Activated CD4-positive, alpha-beta memory T cell treated with anti-CD3 and anti-CD28 coated beads, Interleukin-2, amount 10 ng/mL, durations not matched to agents 7 days and 5 days (primary cell): ENCODE measurements at places on chromosomes 4 and X.

- DNase-seq = no peak
Observed at GRCh38 chr4:98481167-98481566, 177.2 kb downstream of the TSPAN5 start.

GRCh38 chr4:120158046-120158445 is 91.4 kb upstream of the MAD2L1 start:
- DNase-seq = no peak

DNA sequence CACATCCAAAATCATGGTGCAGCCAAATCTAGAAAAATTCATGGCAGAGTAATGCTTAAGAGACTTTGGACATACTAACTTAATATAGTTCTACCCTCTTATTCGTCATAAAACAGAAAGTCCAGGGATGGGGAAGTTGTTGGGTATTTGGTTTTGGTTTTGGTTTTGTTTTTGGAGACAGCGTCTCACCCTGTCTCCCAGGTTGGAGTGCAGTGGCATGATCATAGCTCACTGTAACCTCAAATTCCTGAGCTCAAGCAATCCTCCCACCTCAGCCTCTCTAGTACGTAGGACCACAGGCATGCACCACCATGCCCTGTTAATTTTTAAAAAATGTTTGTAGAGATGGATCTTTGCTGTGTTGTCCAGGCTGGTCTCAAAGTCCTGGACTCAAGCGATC is 271.8 kb upstream of the TENM3 start:
- no peak for DNase-seq

DNA sequence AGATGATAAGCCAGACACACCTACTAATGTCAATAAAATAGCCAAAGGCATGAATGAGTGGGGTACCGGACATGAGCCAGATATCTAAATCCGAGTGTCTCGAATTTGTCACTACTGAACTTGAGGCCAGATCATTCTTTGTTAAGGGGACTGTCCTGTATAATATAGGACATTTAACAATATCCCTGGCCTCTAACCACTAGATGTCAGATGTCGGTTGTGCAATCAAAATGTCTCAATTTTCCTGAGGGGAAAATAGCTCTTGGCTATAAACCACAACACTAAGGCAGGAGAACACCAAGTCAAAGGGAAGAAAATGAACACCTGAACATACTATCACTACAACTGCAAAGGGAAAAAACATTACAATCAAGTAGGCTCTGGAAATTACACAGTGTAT is 154.5 kb downstream of the GPM6A start:
- no peak for DNase-seq

DNA sequence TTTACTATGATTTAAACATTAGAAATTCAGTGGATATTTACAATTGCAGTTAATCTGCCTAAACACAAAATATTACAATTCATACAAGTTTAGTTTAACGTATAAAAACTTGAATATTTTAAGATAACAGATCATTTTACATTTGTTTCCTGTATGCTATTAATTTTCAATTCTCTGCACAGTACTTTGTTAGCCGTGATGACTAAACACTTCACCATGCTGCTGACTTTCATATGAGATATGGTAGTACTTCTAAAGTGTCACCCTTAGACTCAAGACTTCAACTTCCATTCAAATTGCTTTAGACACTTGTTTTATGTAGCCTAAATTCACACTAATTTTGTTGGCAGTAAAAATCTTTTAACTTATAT is 1646.4 kb upstream of the ADGRL3 start:
- DNase-seq = no peak

- DNase-seq = no peak
Observed at GRCh38 chr4:158571736-158572135, 50.1 kb downstream of the RXFP1 start.

GRCh38 chr4:1031956-1032795 is 20.8 kb downstream of the FGFRL1 start:
- DNase-seq = no peak

- DNase-seq = no peak
Observed at GRCh38 chrX:150767045-150767395, 73.8 kb downstream of the MTMR1 start.

DNA sequence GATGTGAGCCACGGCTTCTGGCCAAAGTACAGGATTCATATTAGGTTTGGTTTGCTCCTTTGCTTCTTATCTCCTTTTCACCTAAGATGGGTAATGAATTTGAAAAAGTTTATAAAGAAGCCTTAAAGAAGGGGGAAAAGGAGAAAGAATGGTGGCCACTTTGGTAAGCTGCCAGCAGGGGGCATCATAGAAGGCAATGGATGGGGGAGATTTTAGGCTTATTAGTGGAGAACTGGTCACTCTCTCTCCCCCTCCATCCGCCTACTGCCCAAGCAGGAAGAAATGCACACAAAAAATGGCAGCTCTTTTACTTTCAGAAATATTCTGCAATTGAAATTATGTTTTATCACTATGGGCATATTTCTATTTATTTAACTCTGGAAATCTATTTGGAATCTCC is 32.0 kb downstream of the SPARCL1 start:
- DNase-seq = no peak

GRCh38 chr4:8207314-8207713 is 8.2 kb downstream of the SH3TC1 start:
- DNase-seq = no peak

- no peak for DNase-seq
Observed at GRCh38 chrX:153557618-153558355, 40.3 kb downstream of the ATP2B3 start.

GRCh38 chr4:6375620-6376295 is 96.7 kb downstream of the PPP2R2C start:
- DNase-seq = no peak

DNA sequence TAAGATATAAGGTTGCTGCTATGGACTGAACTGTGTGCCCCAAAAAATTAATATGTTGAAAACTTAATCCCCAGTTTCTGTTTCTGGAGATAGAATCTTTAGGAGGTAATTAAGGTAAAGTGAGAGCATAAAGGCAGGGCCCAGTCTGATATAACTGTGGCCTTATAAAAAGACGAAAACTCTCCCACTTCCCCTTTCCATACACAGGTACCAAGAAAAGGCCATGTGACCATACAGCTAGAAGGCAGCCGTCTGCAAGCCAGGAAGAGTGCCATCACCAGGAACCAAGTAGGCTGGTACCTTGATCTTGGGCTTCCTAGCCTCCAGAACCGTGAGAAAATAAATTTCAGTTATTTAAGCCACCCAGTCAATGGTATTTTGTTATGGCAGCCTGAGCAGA is 550.3 kb downstream of the SMARCA1 start:
- no peak for DNase-seq

GRCh38 chr4:172149329-172149728 is 336.1 kb downstream of the GALNTL6 start:
- DNase-seq = no peak

- DNase-seq = no peak
Observed at GRCh38 chrX:95919605-95920004, 765.0 kb upstream of the DIAPH2 start.

GRCh38 chr4:82517043-82517442 is 44.7 kb downstream of the TMEM150C start:
- DNase-seq = no peak

GRCh38 chrX:15344106-15344505 is 8.8 kb upstream of the PIGA start:
- DNase-seq = no peak

DNA sequence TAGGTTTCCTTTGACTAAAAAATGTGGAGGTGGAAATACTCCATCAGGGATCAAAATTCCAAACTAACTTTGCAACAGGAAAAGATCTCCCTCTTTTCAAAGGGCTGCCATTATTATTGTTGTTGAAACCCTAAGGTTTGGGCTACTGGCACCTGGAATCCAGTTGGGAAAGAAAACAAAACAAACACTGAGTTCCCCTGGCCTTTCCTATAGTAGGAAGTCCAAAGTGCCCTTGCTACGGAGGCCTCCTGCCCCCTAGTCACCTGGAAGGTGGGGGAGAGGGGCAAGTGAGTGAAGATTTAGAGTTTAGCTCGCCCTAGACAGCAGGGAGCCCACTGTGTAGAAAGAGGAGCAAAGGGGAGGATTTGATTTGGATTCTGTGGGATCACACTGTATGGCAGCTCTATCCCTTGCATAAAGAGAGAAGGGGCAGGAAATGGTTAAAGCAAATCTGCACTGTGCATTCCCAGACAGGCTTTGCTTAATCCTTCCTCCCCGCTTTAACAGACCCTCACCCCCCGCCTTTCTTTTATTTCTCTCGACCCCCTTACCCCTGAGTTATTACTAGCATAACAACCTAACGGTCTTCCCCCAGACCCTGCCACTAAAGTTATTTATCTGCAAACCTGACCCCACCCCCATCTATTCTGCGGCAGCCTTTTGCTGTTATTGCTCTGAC is 627 bp upstream of the FAT4 start:
- DNase-seq = no peak

GRCh38 chrX:40273356-40274050 is 175.7 kb upstream of the BCOR start:
- no peak for DNase-seq

- no peak for DNase-seq
Observed at GRCh38 chrX:39513836-39514235, 583.9 kb downstream of the BCOR start.

- peak; percentile 39 for DNase-seq
Observed at GRCh38 chrX:76428243-76429130, 977 bp downstream of the MAGEE1 start.

DNA sequence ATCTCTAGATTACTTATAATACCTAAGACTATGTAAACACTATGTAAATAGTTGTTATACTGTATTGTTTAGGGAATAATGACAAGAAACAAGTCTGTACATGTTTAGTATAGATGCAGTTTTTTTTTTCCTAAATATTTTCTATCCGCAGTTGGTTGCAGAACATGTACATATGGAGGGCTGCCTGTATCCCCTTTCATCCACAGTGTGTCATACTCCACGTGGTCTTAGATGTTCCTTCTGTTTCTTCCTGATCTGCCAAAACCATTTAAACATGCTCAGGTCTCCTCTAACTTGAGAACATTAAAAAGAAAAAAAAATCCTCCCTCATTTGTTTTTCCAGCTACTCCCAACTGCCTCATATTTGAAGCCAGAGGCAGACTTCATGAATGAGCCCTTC is 14.0 kb downstream of the OCIAD1 start:
- no peak for DNase-seq

DNA sequence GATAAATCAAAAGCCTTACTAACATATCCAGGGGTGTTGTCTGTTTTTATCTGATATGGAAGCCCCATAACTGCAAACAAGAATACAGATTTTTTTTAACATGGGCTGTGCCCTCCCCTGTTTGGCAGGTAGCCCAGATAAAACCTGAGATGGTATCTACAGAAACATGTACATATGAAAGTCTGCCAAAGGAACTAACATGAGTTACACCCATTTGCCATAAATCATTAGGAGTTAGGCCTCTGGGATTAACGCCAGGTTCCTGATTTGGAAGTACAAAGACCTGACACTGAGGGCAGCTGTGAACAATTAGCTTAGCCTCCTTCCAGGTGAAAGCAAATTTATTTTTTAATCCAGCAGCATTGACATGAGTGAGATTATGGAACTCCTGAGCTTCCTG is 264.3 kb downstream of the TECRL start:
- no peak for DNase-seq

DNA sequence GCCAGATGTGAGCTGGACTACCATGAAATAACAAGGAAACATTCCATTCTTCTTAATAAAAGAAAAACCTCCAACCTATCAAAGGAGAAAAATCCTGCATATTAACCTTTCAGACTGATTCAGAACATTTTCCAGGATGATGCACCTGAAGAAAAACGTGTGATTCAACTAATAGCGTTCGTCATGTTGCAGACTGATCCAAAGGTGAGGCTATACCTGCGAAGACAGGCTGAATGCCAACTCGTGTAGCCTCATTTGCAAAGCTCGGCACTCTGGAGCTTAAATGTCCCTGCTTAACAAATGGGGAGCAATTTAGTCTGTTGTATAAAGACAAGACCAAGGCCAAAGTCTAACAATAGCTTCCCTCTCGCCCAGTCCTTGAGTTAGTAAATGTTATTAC is 172.0 kb upstream of the NOCT start:
- no peak for DNase-seq

DNA sequence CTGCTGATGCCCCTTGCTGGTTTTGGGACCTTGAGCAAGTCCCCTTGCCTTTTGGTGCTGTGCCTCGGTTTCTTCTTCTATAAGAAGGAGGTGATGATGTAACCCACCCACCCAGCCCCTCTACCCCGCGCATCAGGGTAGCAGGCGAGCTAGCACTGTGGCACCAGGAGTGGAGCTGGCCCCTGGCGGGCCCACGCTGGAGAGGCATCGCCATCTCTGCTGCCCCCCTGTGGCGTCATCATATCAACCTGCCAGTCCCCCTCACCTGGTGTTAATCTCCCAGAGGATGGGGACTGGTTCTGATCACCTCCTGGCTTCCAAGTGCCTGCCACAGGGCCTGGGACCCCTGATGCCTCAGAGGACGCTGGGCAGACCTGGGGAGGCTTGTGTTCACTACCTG is 6.3 kb upstream of the SORCS2 start:
- no peak for DNase-seq

- no peak for DNase-seq
Observed at GRCh38 chr4:139514382-139515059, 41.5 kb downstream of the SETD7 start.

- no peak for DNase-seq
Observed at GRCh38 chrX:71509289-71509688, 23.6 kb upstream of the OGT start.

DNA sequence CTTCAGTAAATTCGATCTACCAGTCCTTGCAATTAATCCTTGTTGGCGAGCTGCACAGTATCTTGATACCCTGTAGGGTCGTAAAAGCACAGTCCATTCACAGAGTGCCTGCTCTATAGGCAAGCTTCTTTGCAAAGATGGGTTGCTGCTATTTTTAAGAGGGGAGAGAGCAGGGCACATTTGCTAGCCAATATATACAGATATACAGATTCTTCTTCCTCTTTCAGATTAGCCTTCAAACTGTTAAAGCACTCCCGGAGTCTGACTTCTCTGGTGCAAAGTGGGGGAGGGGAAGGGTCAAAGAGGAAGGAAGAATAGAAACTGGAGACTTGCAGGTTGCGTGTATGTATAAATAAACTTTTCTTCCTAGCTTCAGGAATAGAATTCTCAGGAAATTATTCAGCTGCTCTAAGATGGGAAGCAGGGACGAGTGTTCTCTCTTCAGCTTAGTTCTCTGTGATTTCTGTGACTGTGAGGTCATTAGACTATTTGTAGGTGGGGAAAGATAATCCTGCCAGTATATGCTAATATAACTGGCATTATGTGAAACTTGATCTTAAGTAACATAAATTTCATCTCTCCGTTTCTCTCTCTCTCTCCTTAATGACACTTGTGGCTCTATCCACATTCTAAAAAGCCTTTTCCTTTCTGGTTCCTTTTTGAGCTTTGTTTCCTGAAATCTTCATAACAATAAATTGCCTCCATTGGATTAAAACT is at the start of gene CYSLTR1:
Gene CYSLTR1 (minus strand): TSS at position 242 of the 717 bp plus-strand sequence. CDS start 53,865 bp downstream, outside the sequence.
- DNase-seq = no peak

DNA sequence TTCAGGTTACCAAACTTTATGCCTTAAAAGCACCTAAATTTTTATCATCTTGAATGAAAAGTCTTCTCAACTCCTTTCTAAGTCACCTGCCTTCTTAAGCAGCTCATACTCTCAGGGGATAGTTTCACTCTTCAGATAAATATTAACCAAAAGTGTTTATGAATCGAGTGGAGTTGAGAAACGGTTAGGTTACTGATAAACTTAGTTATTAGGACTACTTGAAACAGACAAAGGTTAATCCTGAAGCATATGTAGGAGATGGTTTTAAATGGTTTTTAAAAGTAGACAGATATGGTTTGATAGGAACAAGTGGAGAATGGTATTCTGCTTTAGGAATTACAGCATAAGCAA is 32.8 kb downstream of the CLDN22 start:
- no peak for DNase-seq
